Fibroblast of skin of right biceps (primary cell): ENCODE measurements at places on chromosomes 1 and 21.

DNA sequence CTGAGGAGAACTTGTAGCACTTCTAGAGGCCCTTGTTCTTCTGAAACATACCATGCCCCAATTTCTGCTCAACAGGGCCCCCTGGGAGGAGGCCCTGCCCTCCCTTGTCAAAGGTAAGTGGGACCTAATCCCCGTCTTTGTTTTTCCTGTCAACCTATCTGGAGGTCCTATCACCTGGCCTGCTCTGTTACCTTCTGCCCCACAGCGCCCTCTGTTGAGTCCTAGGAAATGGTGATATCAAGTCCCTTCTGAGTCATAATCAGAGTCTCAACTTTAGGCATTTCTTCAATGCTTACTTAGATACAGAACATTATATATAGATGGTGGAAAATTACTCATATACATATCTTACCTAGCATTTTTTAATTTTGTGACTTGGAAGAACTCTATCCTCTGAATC lies 28.2 kb upstream of the FCRL4 start:
- DNase-seq, result no peak

GRCh38 chr1:86153836-86154235 lies 2.7 kb downstream of the COL24A1 start:
- peak; percentile 34 for DNase-seq

DNA sequence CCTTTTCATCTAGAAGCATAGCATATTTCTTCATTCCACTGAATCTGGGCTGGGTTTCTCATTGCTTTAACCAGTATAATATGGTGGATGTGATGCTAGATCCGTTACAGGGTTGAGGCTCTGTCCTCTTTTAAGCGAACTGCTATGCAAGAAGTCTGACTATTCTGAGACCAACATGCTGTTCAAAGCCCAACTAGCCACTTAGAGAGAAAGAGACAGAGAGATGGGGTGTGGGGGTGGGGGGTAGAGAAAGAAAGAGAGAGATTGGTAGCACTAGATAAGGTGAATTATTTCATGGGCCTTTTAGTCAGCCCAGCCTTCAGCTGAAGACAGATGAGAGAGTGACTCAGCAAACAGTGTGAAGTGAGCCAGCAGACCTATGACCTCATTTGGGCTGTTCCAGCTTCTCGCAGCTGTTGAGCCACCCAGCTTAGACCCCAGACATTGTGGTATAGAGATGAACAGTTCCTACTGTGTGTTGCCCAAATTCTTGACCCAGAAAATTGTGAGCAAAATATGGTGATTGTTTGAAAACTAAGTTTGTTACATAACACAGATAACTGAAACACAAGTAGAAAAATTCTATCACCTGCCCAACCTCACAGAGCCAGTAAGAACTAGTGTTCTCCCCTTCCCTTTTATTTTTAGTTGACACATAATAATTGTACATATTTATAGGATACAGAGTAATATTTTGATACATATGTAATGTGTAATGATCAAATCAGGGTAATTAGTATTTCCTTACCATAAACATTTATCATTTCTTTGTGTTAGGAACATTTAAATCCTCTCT lies 40.7 kb upstream of the PRKACB start:
- DNase-seq, result peak; percentile 90

GRCh38 chr21:43799301-43799840 lies 10.0 kb downstream of the RRP1 start:
- DNase-seq, result no peak

DNA sequence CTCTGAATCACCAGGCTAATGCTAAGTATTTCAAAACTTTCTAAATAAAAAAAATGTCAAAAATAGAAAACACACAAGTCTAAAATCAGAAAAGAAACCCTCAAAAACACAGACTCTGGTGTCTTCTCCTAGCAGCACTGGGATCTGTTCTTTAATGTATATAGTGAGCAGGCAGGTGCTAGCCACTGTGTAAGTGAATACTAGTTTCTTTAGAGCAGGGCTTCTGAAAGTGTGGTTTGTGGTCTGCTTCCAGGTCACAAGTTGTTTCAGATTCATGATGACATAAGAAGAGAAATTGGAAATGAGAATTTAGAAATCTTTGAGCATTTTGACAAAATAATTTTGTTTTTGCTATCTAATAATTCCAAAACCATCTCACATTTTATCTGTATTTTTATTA lies 763.1 kb downstream of the USP25 start:
- DNase-seq, result no peak

- DNase-seq, result peak; percentile 51
Measured at GRCh38 chr21:25708467-25709065, 26.1 kb downstream of the ATP5PF start.

DNA sequence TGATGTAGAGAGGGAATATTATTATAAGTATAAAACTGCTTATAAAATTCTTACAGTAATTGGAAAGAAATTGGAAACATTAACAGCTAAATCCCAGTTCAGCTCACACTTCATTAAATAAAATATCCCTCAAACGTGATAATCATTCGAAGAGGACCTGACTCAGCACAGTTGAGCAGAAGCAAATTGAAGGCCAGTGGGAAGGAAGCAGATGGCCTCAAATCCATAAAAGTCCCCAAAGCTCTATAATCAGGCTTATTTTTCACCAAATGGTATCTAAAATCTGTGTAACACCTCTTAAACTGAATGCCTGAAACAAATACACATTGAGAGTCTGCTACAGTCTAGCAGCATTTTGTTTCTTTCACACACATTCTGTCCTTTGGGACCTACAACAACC lies 106.8 kb downstream of the TENT5C start:
- DNase-seq, result no peak

- peak; percentile 74 for DNase-seq
Measured at GRCh38 chr1:61043010-61043820, 39.1 kb upstream of the NFIA start.

DNA sequence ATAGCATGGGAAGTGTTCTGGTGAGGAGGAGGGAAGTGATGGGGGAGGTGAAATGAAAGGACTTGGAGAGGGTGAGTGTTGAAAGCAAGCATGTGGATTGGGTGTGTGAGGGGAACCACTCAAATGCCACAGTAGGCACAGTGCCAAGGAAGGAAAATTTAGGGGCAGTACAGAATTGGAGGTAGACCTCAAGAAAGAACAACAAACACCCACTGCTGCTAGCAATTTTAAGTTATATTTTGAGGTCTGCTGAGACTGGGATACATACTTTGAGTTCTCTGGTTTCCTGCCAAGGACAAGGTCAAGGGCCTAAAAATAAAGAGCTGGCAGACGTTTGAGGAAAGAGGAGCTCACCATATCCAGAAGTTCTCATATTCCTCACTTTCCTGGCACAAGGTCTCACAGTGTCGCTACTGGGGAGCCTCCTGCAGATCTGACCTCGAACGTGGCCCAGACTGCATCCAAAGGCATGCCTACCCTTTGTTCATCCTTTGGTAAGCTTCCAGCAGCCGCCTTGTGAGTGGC lies 104.0 kb downstream of the BRINP2 start:
- peak; percentile 81 for DNase-seq
